ENCODE measurements at places on chromosomes 5 and 9. TPM values are rescaled to one million over a fixed set of nuclear protein-coding genes. Genes with fewer than 3 reads are reported as not detected.
A peak's percentile ranks its signal among the peaks of the same experiment; 100 is the strongest.

DNA sequence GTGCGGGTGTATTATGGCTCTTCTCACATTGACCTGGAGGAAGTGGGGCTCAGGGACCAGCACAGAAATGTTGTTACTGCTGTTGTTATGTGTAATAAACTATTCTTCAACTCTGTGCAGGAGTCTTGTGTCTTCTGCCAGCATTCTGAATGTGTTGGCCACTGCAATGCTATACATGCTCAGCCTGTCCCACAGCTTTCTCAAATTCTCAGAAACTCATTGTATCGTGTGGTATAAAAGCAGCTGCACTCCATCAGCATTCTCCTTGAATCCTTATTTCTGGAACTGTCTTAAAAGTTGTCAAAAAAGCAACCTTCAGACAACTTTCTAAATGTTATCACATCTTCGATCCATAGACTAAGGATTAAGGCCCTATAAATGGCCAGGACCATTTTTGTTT is 72.0 kb downstream of the ZNF474 start:
- H3K27ac ChIP-seq = no peak overlapping the region
- H3K36me3 ChIP-seq = no peaks in the 10 kb centered on the region
- H3K4me1 ChIP-seq = no peaks in the 10 kb centered on the region
- peaks cover 10% of the 10 kb centered on the region for H3K27me3 ChIP-seq
- H3K4me3 ChIP-seq = no peak overlapping the region

DNA sequence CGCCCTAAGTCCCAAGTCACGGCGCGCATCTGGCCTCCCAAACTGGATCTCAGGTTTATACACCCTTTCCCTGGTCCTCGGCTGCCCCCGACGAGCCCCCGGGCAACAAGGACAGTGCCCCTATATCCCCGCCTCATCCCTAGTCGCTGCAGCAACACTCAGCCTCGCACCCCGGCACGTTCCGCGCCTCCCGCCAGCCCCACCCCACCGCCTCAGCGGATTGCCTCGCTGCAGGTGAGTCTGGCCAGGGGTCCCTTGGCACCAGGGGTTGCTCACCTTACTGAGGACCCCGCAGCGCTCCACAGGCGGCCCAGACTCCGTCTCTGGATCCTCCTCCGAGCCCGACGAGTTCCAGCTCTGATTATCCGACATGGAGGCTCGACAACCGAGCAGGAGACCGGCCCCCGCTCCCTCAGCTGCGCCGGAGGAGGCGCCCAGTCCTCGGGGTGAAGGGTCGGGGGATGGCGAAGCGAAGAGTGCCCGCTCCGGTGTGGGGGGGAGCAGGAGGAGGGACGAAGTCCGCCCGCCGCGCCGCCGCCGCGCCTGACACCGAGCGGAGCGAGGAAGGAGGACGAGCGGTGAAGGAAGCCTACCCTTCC is 494 bp downstream of the CERT1 start:
- H3K27me3 ChIP-seq = no peaks in the 10 kb centered on the region
- DNase-seq = peak; percentile 66
- peaks cover 22% of the 10 kb centered on the region for H3K4me1 ChIP-seq
- no peaks in the 10 kb centered on the region for H3K36me3 ChIP-seq

OSMR gene
- 12.8 TPM for total RNA-seq

GRCh38 chr9:134066526-134066912 is 1.3 kb downstream of the BRD3 start:
- peaks cover 21% of the 10 kb centered on the region for H3K27me3 ChIP-seq
- H3K4me3 ChIP-seq = peak overlapping the region; percentile 73
- no peaks in the 10 kb centered on the region for H3K36me3 ChIP-seq
- DNase-seq = peak; percentile 22

DNA sequence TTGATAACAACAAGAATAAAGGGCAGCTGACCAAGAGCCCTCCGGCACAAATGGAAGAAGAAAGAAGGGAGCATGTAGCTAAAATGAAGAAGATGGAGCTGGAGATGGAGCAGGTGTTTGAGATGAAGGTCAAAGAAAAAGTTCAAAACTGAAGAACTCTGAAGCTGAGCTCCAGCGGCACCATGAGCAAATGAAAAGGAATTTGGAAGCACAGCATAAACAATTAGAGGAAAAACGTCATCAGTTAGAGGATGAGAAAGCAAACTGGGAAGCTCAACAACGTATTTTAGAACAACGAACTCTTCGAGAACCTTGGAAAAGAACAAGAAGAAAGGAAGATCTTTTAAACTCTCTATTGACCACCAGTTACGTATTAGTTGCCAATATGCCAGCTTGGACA is 100.9 kb downstream of the GABBR2 start:
- peak overlapping the region; percentile 97 for H3K27ac ChIP-seq
- DNase-seq = peak; percentile 91
- peaks cover 30% of the 10 kb centered on the region for H3K4me1 ChIP-seq
- H3K36me3 ChIP-seq = no peaks in the 10 kb centered on the region
- peak overlapping the region; percentile 26 for H3K4me3 ChIP-seq

- no peak overlapping the region for H3K4me3 ChIP-seq
- H3K4me1 ChIP-seq = no peaks in the 10 kb centered on the region
- no peak overlapping the region for H3K27ac ChIP-seq
Observed at GRCh38 chr5:59367791-59368394, 525.6 kb downstream of the PDE4D start.

All from endothelial cell of umbilical vein (primary cell).